Brain microvascular endothelial cell (primary cell): ENCODE measurements at places on chromosomes 5 and 9.

GRCh38 chr5:86881493-86882090 lies 263.9 kb downstream of the COX7C start:
- DNase-seq: no peak

GRCh38 chr5:131252824-131253171 lies 11.1 kb upstream of the CDC42SE2 start:
- DNase-seq: no peak

GRCh38 chr5:57456531-57457135 lies 26.0 kb downstream of the ACTBL2 start:
- no peak for DNase-seq

GRCh38 chr5:94181895-94182294 lies 436.5 kb downstream of the KIAA0825 start:
- DNase-seq: no peak

DNA sequence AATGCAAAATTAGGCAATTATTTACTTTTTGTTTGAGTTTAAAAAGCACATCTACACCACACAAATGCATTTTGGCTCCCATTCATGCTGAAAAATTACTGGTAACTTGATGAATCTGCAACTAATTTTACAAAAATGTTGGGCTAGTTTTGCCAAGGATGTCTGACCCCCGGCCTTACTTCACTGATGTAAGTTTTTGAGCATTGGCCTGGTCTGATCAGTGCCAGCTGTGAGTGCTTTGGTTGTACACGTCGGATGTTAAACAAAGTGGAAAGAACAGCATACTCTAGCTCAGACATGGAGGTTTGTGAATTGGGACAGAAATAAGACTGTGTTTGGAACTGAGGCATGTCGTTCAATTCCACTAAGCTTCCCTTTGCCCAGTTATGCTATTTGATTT lies 1044.2 kb downstream of the TLE4 start:
- no peak for DNase-seq

DNA sequence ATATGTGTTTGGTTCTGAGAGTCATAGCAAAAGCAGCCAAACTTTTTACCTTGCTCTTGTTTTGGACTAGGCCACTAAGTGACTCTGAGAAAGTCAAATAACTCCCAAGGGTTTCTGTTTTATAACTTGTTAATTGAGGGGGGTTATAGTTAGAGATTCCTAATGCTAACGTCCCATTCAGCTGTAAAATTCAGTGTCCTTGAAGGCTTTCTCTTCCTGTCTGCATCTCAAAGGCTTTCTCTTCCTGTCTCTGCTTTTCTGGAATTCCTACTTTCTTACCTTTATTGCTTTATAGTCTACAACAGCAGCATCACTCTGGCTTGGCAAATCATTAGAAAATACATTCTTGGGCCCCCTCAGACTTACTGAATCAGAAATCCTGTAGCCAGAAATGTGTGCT lies 479.5 kb upstream of the SEMA6A start:
- no peak for DNase-seq

GRCh38 chr5:170287532-170287931 lies 10.0 kb downstream of the LCP2 start:
- DNase-seq: no peak

- no peak for DNase-seq
These were observed 10.0 kb upstream of the PLK2 start for GRCh38 chr5:58469896-58470295.

DNA sequence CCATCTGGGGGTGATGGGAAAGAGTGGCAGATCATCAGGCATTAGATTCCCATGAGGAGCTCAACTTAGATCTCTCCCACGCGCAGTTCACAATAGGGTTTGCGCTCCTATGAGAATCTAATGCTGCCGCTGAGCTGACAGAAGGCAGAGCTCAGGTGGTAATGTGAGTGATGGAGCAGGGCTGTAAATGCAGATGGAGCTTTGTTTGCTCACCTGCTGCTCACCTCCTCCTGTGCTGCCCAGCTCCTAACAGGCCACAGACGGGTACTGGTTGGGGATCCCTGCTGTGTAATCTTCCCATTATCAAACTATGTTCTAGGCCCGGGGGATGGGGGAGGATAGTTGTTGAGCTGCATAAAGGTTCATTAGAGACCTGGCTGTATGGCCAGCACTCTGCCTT lies 58.4 kb downstream of the UGCG start:
- DNase-seq: no peak

DNA sequence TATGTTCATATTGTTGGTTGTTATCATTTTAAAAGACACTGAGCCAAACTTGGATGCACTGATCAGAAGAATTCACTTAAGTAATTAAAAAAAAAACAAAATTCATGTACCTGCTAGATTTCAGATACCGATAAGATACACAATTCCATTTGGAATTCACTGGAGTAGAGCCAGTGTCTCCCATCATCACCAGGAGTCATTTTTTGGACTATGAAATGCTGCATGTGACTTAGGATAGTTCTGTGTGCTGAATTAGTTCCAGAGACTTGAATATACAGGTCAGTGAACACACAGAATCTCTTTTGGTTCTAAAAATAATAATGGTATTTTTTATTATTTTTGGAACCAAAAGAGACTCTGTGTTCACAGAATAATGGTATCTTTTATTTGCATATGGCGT lies 482.6 kb upstream of the PIK3R1 start:
- DNase-seq: no peak

DNA sequence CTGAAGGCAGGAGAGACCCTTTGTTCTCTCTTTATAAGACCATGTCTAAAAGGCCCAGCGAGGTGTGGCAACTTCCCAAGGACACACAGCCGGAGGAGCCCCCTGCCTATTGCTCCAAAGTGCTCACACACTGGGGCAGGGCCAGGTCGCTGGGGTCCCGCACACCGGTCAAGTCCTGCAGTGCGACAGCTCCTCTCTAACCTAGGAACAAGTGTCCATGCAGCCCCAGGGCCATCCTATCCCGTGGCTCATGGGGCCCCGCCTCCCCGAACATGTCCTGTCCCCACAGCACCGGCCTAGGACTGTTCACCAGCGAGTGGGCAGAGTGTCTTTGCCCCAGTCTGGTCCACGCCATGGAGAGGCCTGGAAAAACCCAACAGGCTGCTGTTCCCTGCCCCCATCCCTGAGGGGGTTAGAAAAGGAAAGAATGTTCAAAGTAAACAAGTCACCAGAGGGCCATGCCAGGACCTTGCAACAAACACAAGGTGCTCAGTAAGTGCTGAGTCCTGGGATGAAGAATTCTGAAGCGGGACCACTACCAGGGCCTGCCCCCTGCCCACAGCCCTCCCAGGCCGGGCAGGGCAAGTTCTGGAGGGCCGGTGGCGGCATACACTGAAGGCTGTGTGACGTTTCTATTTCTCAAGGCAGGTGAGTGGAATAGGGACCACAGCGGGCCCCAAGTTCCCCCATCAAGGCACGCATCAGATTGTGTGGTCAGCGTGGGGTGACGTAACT lies 938 bp downstream of the NINJ1 start:
- DNase-seq: no peak

- no peak for DNase-seq
These were observed 102.0 kb upstream of the PRLR start for GRCh38 chr5:35331956-35332950.

GRCh38 chr9:129696944-129697655 lies 31.7 kb downstream of the PRRX2 start:
- peak; percentile 32 for DNase-seq

DNA sequence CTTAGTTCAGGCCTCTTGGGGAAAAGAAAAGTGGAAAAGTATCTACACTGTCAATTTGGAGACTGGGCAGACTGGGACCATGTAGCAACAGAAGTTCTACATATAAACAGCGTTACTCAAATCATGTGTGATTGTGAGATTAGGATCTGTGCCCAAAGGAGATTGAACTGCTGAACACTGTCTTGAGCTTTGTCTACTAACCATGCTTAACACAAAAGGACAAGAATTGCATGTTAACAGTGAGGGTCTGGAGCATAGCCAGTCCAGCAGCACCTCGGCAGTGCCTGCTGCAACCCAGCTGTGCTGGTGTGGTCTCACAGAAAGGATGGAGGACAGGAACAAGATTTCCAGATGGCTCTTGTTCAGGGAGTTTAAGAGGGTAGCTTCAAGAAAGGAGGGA lies 5.7 kb downstream of the PAM start:
- DNase-seq: no peak

- DNase-seq: no peak
These were observed 330.4 kb downstream of the ICE1 start for GRCh38 chr5:5752844-5753243.

- peak; percentile 11 for DNase-seq
These were observed 20.8 kb downstream of the RGS3 start for GRCh38 chr9:113484258-113484730.

DNA sequence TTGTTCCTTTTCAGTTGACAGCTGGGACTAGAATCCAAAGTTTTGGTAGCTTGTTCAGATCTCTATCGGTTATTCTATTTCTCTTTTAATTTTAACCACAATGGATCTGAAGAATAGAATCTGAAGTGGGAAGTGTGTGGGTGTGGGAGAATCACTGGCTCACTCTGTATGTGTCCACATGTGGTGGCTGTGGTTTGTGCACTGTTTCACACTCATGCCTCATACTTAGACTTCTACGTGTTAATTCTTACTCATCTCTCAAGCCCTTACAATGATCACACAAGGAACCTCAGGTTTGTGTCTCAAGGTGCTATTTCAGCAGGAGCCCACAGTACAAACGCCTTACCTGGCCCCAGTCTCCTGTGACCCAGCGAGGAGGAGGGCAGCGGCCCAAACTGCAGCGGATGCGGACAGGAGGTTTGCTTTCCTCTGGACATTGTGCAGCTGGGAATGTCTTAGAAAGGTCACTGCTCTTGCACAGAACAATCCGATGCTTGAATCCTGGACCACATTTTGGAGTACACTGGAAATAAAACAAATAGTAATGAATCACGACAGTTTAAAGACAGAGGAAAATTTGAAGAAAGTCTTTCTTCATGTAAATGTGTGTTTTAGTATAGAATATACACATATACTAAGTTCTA lies 309.1 kb downstream of the ADAMTS6 start:
- DNase-seq: peak; percentile 94

- no peak for DNase-seq
These were observed 284.9 kb upstream of the IRX1 start for GRCh38 chr5:3310541-3311261.

- DNase-seq: no peak
These were observed 91.3 kb upstream of the ADAMTS2 start for GRCh38 chr5:179436321-179437122.

DNA sequence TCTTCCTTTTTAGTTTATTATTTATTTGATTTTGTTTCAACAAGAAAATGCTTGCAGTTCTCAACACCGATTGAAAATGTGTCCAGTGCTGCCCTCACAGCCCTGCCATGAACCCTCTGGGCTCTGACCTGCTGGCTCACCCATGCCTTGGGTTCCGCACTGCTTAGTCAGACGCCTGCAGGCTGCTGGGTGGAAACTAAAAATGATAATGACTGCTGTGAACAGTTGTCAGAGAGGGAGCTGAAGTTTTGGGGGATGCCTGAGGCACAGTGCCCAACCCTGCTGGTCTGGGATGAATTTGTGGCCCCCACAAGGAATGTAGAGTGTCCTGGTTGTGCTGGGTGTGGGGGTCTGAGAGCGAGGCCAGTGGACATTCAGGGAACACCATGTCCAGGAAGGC lies 22.2 kb upstream of the CFAP157 start:
- peak; percentile 45 for DNase-seq

GRCh38 chr5:16679863-16680262 lies 63.1 kb upstream of the RETREG1 start:
- no peak for DNase-seq

DNA sequence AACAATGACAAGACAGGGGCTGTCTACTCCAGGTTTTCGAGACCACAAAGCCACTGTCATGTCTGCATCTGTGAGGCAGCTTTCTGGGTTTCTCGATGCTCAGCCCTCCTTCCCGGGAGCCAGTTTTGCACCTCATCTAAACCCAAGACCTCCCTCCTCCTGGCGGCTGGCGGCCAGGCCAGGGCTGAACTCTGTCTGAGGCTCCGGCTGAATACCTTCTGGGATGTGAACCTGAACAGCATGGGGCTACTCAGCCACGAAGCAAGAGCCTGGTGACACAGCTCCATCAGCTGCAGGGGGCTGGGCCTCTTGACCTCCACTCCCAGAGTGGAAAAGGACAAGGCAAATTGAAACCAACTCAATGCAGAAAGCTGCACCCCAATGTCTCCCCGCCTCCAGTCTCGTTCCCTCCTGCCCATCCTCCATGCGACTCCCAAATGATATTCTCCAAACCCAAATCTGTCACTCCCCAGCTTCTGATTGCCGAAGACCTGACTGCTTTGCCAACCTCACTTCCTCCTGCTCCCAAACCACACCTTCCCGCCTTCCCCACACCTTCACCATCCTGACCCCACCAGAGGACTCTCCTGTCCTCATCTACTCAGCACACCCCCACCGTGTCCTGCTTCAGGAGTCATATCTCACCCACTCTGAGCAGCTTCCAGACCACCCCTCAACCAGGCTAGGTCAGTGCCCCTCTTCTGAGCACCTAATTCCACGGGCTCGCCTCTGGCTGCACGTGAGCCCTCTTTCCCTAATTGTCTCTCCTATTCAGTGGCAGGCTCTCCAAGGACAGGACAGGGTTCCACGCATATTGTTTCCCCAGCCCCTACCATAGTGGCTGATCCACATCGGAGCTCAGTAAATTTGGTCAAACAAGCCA lies 4.5 kb downstream of the ANKS6 start:
- no peak for DNase-seq

- DNase-seq: no peak
These were observed 16.9 kb downstream of the TLE4 start for GRCh38 chr9:79588488-79589223.

GRCh38 chr5:125042261-125042890 lies 295.9 kb upstream of the ZNF608 start:
- no peak for DNase-seq

- no peak for DNase-seq
These were observed 1.4 kb upstream of the NFX1 start for GRCh38 chr9:33288828-33289483.

DNA sequence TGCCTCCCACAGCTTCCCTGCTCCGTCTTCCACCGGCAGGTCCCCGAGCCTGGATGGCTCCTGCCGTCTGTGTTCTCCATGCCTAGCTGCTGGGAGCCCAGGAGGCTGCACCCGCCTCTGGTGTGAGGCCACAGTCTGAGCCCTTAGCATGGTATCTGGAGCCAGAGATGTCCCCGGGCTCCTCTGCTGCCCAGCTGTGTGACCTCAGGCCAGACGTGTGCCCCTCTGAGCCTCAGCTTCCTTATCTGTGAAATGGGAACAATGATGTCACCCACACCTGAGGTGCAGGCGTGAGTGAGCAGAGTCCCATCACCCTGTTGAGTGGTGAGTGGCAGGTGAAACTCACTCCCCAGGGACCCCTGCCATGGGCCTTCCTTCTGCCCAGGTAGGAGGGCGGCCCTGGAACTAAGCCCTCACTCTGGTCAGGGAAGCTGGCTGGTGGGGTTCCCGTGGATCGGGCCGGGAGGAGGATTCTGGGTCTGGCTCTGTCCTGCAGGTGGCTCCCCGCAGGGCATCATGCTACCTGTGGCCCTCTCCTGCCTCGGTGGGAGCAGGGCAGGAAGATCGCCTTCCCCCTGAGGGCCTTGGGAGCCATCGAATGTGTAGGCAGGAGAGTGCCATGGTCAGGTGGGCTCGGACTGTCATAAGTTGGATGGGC lies 239.0 kb downstream of the PBX3 start:
- no peak for DNase-seq

- no peak for DNase-seq
These were observed 186.5 kb downstream of the EFNA5 start for GRCh38 chr5:107484281-107484680.

GRCh38 chr9:74499111-74499601 lies 2.0 kb downstream of the RORB start:
- DNase-seq: no peak

- DNase-seq: no peak
These were observed 71.6 kb upstream of the FRRS1L start for GRCh38 chr9:109238655-109239054.
